Aortic smooth muscle cell (primary cell): ENCODE measurements at places on chromosomes 4 and X. TPM values are rescaled to one million over a fixed set of nuclear protein-coding genes. Genes with fewer than 3 reads are reported as not detected.

The UGT2B17 gene
- total RNA-seq, result not detected in 2 replicates

The SSX2 gene
- not detected in 2 replicates for total RNA-seq

The RBMXL3 gene
- total RNA-seq, result not detected in 2 replicates

The SRPK3 gene
- total RNA-seq, result 0.26 and 0.56 TPM in 2 replicates

The CENPVL1 gene
- not detected in 2 replicates for total RNA-seq

The MTTP gene
- 0.13 and 0.25 TPM in 2 replicates for total RNA-seq

The RIBC1 gene
- 0.79 and 0.93 TPM in 2 replicates for total RNA-seq

The SHOX gene
- not detected in 2 replicates for total RNA-seq

The NEK1 gene
- 9.0 and 11.1 TPM in 2 replicates for total RNA-seq

The GSX2 gene
- total RNA-seq, result not detected in 2 replicates

The SOX3 gene
- not detected in 2 replicates for total RNA-seq

The CYLC1 gene
- total RNA-seq, result not detected in 2 replicates

The FAM241A gene
- 1.6 TPM in 2 replicates for total RNA-seq

The PRRG3 gene
- not detected in 2 replicates for total RNA-seq

The RPL39 gene
- total RNA-seq, result 2,131 and 2,216 TPM in 2 replicates

The RAB28 gene
- 11.5 and 13.7 TPM in 2 replicates for total RNA-seq

The SLC6A14 gene
- total RNA-seq, result not detected in 2 replicates

The OTC gene
- not detected in 2 replicates for total RNA-seq

The TMEM271 gene
- not detected in 2 replicates for total RNA-seq

The USP17L27 gene
- not detected in 2 replicates for total RNA-seq

The CPZ gene
- total RNA-seq, result 1.7 and 13.2 TPM in 2 replicates

The MAGEA2 gene
- not detected in 2 replicates for total RNA-seq

The H2BW1 gene
- total RNA-seq, result not detected in 2 replicates

The CETN2 gene
- 39.4 and 50.2 TPM in 2 replicates for total RNA-seq

The CXCL3 gene
- total RNA-seq, result 0.26 TPM in 1 of 2 replicates, not detected in the other

The TAB3 gene
- total RNA-seq, result 5.0 and 7.2 TPM in 2 replicates

The CNOT6L gene
- total RNA-seq, result 11.6 and 13.1 TPM in 2 replicates

The ABCE1 gene
- 73.0 and 106 TPM in 2 replicates for total RNA-seq

The ANK2 gene
- 226 and 261 TPM in 2 replicates for total RNA-seq

The LDB2 gene
- total RNA-seq, result 81.2 and 83.4 TPM in 2 replicates

The RTL5 gene
- total RNA-seq, result 3.7 and 5.6 TPM in 2 replicates

The CD40LG gene
- not detected in 2 replicates for total RNA-seq
